ENCODE measurements at places on chromosomes 6 and 20.

- no peak for DNase-seq
Measured at GRCh38 chr6:127618729-127619128, 41.8 kb downstream of the C6orf58 start.

DNA sequence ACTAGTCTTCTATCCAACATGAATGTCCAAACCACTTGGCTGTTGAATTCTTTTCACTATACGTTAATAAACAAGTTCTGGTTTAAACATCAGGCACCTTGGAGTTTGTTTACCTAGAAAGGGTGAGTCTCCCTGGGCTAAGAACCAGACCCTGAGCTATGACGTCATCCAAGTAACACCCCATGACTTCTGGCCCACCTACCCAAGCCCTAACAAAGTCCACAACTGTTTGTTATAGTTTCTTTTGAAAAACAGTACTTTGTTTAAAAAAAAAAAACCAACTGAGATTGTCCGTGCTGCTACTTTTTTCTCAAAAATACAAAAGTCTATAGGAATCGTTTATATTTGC is 146.9 kb upstream of the BEND6 start:
- no peak for DNase-seq

GRCh38 chr6:32752580-32752979 is 10.8 kb downstream of the HLA-DQB2 start:
- no peak for DNase-seq

GRCh38 chr6:7691021-7691420 is 34.9 kb upstream of the BMP6 start:
- no peak for DNase-seq

DNA sequence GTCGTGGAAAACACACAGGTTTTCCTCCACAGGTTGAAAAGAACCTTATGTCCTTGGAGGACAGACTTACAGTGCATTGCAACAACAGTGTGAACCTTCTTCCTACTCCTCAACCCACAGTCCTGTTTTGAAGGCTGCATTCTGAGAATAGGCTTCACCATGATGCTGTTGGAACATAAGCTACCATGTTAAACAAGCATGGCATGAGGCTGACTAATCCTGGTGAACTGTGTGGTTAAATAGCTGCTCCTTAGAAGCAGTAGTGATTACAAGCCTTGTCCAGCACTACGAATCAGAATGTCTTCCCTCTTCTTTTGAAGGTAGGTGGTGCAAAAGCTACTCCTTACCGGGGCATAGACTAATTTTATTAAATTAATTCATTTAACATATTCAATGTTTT is 368.5 kb upstream of the EPHA7 start:
- no peak for DNase-seq

DNA sequence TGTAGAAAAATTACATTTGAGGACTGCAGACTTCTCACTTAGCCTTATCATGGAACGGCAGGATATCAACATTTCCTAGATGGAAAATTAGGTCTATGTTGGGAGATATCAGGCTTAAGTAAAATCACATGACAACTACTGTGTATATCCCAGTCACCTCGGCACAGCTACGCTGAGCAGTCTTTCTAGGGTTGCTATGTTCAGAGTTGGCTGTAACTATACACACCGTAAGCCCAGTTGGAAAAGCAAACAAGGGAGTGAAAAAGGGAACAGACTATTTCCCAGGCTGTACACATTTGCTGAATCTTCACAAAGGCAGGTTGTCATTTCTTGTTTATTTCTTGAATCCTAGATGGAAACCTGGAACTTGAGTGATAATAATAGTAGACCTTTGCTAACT is 80.7 kb upstream of the PTPRK start:
- DNase-seq = no peak

DNA sequence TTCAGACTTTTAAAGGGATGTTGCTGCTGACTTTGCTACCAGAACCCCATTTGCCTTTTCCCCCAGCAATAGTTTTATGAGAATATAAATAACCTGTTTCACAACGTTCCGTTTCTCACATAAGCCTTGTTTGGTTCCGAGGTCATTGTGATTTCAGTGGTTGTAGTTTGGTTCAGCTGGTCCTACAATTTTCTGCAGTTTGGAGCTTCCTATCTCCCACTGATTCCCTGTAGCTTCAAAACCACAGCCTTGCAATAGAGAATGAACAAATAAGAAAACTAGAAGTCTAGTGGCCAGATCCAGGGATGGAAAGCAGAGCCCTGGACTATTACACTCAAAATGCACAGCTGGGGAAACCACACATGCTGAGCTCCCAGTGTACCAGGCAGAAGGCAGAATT is 24.1 kb upstream of the SH3BGRL2 start:
- DNase-seq = no peak

Data from activated CD8-positive, alpha-beta memory T cell treated with anti-CD3 and anti-CD28 coated beads, Interleukin-2, amount 50 U/mL, for 48 hours (primary cell).